ENCODE measurements at places on chromosomes 2 and 18.

DNA sequence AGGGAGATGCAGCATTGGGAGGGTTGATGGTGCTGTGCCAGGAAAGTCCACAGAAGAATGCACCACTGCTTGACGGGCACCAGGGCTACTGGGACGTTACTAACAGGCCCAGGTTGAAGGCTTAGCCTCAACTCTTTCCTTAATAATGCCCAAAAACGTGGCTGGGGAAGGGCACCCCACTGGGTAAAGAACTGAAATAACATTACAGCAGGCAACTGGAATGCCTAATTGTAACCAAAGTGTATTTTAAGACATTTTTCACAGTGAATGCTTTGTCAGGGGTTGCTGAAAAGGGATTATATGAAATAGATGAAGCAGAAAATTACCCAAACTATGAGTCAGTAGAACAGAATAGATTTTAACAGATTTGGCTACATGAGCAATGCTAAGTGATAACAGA is 191.3 kb downstream of the CMPK2 start:
- no peak for DNase-seq

GRCh38 chr2:201205515-201205849 is 22.5 kb downstream of the CASP10 start:
- no peak for DNase-seq

DNA sequence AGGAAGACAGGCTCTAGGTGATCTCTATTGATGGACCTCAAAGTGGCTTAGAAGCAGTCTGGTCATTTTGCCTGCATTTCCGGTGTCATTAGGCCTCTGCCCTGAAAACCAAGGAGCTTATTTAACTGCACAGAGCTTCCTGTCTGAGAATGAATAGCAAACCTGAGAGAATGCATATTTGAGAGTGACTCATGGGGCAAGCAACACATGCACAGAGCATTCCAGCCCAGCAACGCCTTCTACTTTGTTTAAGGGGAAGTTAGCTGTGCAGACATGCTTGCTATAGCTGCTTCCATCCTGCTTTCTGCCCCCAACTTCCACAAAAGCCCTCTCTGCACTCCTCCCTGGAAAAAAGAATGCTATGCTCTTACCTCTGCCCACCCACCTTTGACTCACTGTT is 232.8 kb downstream of the GRB14 start:
- no peak for DNase-seq

DNA sequence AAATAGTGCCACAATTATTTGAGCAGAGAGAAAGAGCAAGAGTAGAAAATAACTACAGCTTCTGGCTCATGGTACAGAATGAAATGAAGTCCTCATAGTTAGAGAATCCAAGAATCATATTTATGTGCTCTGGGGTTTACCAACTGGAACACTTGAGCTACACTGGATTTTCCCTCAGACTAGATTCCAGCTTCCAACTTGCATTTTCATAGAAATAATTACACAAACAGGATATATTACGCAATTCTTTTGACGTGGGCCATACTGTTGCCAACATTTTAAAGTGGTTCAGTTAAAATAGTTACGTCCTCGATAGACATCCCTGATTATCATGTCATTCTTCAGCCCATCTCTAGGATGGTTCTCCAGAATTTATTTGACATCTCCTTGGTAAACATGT is 129.2 kb downstream of the ETAA1 start:
- no peak for DNase-seq

DNA sequence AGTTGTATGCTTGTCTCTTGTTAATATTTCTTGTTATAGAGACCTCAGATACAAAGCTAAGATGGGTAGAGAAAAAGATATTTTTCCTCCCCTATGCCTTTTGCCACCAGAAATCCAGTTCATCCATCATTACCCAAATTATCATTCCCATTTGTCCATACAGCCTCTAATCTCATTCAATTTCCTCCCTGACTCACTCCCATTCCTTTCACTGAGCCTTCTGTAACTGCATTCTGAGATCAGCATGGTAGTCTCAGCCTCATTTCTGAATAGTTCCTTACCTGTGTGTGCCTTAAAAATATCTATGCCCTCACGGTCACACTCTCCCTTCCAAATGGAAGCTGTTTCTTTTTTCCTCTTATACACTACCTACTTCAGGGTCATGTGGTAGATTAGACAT is 15.7 kb upstream of the PIK3C3 start:
- no peak for DNase-seq

- DNase-seq: no peak
These were observed 21.6 kb upstream of the OTX1 start for GRCh38 chr2:63029058-63029457.

DNA sequence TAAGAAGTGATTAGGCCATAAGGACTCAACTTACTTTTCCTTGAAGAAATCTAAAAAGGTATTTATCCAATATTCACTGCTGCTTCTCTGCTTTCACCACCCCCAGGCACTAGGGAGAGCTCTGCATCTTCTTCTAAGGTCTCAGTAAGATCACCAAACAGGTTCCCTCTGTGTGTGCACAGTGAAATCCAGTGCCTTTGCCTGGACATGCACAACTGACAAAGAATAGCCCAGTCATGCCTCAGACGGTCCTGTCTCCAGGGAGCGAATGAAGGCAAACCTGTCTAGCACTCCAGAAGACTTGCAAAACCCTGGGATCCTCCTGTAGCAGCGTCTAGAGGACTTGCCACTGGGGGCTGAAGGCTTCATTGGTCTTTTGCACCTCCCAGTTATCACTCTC is 344.5 kb upstream of the LRATD1 start:
- DNase-seq: peak; percentile 63

- no peak for DNase-seq
These were observed 192.2 kb upstream of the RASGRP3 start for GRCh38 chr2:33284287-33284686.

DNA sequence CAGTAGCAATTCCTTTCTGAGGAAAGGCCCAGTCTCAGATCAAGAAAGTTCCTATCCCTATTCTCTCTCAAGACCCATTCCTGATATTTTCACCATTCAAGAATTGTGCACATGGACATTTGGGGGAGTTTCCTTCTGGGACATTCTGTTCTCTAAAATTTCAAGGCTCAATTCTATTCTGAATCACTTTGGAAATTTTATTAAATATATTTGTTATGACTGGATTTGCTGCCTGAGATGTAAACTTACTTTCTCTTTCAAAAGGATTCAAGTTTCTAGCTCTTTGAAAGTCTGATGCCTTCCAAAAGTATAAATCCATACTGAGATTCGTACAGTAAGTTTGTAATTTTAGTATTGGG is 55.3 kb upstream of the STK17B start:
- no peak for DNase-seq

DNA sequence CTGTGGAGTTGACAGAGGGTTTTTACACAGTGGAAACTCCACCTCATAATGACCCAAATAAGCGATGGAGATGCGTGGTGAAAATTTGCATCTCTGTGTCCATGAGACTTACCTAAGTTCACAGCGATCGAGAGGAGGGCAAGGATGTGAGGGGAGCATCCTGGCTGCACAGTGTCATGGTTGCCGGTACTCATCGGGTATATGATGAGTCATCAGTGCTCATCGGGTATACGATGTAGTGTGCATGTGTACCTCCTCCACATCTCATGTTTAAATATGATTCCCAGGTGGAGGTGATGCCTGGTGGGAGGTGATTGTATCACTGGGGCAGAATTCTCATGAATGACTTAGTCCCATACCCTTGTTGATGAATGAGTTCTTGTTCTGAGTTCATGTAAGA is 233.5 kb downstream of the MYT1L start:
- DNase-seq: no peak

- peak; percentile 40 for DNase-seq
These were observed 678.3 kb upstream of the NRXN1 start for GRCh38 chr2:51710222-51710621.

GRCh38 chr2:70241340-70241739 is 7.1 kb downstream of the TIA1 start:
- no peak for DNase-seq

DNA sequence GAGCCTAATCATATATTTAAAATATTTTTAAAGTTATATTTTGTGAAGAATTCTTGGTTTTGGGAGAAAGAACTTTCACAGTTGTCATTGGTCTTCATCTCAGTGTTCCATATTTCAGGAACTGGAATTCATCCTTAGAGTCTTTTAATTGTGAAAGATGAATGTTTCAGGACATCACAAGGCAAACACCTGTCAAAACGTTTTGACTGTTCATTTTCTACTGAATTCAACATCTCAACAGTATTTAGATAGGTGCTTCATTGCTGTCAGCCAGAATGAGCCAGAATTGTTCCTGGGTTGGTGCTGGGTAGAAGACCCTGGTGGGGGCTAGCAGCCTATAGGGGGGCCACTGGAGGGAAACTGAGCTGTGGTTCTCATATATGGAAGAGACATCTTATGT is 255.1 kb upstream of the CXCR4 start:
- DNase-seq: no peak

DNA sequence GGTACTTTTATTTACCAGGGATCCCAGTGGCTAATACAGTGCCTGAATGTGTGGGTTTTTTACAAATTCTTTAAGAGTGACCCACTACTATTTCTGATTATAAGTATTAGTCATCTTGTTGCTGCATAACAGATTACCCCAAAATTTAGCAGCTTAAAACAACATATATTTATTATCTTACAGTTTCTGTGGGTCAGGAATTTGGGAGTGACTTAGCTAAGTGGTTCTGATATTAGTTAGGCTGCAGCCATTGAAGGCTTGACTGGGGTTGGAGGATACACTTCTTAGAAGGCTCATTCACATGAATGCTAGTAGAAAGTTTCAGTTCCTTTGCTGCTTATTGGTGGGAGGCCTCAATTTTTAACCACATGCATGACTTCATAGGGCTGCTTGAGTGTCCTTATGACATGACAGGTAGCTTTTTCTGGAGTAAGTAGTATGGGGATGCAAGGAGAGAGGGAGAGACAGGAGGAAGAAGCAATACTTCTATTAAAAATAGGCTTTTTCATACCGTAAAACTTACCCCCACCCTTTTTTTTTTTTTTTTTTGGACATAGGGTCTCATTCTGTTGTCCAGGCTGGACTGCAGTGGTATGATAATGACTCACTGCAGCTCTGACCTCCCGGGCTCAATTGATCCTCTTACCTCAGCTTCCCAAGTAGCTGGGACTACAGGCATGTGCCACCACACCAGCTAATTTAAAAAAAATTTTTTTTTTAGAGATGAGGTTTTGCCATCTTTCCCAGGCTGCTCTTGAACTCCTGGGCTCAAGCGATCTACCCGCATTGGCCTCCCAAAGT is 13.3 kb upstream of the POLE4 start:
- DNase-seq: no peak

DNA sequence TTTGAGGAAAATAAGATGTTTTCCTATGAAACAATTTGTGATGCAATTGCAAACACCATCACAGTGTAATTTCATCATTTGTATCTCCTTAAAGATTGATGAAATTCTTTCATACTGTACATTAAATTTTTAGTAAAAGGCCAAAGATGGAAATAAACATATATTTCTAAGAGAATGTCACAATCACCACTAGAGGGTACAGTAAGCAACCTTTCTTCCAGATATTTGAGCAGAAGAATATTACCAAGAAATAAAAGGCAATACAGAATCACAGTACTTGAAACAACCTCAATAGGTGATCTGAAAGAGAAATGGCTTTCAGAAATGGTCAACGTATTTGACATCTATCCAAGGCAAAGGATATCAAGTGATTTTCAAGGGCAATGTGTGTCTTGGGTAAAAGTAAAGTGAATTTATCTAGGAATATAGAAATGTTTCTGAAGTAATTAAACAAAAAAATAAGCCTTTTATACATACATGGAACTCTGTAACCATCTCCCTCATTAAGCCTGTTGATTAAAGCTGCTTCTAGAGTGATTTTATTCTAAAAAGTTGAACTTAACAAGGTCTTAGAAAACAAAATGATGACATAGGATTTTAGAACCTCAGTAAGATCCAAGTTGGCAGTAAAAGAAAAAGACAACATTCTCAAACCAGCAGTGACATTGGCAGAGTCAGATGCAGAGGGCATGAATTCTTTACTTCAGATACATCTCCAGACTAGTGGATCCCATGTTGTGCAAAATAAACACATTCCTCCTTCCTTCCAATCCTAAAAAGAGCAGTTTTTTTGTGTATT is 90.3 kb upstream of the SESTD1 start:
- no peak for DNase-seq

DNA sequence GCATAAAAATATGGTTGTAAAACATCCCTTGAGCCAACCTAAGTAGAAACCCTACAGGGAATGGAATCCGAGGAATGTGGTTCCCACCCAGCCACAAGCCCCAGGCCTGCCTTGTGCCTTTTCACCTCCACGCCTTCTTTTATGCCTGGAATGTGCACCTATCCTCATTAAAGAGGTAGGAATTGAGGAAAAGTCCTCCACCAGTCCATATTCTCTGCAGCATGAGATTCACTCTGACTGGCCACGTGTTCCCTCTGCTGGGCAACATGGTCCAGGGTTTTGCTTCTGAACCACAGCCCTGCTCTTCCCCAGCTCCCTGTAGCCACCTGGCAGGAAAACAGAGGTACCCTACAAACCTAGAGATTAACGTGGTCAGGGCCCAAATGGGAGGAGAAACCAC is 787.9 kb upstream of the RAB6C start:
- DNase-seq: no peak

DNA sequence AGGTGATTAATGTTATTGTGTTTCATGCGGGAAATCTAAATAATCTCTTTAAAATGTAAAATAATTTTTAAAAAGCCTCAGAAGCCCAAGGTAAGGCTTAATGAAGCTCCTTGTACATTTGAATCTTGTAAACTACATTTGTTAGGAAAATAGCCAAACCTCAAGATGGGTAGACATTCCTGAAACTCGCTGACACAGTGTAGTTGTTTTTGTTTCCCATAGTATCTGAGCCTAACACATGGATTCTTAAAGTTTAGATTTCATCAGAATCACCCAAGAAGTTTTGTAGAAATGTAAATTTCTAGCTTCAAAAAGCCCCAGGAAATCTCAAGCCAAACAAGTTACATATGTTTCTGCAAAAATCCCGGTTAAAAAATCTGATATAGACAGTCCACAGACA is 1221.1 kb upstream of the ACVR2A start:
- DNase-seq: no peak

- no peak for DNase-seq
These were observed 22.2 kb upstream of the CIDEA start for GRCh38 chr18:12231986-12232385.

Data from NCI-H1105 treated with DMSO at 0.1 percent for 48 hours (cell line).